ENCODE measurements at places on chromosomes 6 and 20.

GRCh38 chr20:23047001-23047737 is 2.3 kb downstream of the THBD start:
- no peak for DNase-seq

- DNase-seq, result no peak
Measured at GRCh38 chr6:53790886-53791285, 3.9 kb upstream of the LRRC1 start.

DNA sequence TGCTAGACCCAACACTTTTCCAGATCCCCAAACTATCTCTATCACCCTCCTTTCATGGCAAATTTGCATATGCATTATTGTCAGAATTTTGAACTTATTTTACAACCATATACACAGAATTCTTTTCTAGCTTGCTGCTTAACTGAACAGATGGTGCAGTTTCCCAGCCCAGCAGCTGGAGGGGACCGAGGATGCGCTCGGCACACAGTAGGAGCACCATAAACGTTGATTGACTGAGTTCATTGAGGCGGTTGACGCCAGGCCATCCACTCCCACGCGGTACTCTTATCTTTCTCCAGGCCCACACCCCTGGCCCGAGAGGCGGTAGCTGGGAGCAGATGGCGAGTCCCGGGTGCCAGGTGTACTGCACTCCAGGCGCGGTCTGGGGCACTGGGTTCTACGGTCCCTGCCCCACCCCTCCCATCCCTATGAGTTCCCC is 6.8 kb upstream of the SOX4 start:
- DNase-seq, result no peak

GRCh38 chr6:118787724-118788423 is 106.1 kb upstream of the ASF1A start:
- no peak for DNase-seq

DNA sequence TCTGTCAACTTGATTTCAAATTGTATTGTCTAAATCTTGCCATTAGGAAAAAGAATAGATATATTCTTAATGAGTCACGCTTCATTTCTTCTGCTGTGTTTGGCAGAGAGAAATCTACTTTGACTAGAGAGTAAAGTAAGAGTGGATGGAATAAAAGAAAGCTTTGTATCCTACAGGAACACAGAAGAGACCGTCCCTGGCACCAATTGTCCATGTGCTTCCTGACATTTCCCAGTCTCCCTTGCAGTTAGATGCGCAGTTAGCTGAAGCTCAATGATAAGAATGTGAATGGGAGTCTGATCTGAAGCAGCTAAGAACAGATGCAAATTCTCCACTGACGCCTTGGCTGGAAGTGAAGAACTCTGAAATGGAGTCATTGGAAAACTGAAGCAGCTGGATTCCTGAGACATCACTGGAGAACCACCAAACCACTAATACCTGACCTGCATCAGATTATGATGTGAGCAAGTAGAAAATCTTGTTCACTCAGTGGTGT is 528.2 kb upstream of the MARCKS start:
- no peak for DNase-seq

DNA sequence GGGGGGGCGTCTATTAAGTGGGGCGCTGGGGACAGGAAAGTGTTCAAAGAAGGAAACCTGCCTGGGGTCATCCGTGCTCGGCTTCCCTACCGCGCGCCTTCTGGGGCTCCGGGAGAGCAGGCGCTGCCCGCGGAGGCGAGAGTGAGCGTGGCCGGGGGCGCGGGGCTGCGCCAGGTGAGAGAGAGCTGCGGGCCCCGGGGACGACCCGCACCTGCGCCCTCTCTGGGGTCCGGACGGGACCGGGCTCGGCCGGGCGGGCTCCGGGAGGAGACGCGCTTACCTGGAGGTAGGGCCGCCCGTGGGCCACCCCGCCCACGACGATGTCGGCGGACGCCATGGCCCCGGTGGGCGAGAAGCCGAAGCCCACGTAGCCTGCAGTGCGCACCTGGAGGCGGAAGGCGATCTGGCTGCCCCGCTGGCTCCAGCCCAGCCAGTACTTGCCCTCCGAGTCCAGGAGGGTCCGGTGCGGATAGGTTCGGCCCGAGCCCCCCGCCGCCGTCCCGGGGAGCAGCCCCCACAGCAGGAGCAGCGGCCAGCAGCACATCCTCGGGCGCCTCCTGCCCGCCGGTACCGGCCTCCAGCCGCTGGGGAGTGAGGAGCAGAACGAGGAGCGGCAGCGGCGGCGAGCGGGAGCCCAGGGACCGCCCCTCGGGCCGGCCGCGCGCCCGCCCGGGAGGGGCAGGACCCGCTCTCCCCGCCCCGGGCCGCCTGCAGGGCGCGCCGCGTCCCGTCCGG is at the start of gene MOXD1:
TSS of gene MOXD1 (minus strand) at position 593 of the 735 bp plus-strand sequence. CDS start at position 544, 49 bp downstream.
- no peak for DNase-seq

All from BJ (cell line).